ENCODE measurements at places on chromosomes 4 and X. TPM values are rescaled to one million over a fixed set of nuclear protein-coding genes. Genes with fewer than 3 reads are reported as not detected.

Gene DUSP21
- not detected for polyA plus RNA-seq

Gene ZFYVE28
- polyA plus RNA-seq = 1.0 TPM

Gene SLC25A31
- polyA plus RNA-seq = not detected

Gene PDCL2
- polyA plus RNA-seq = not detected

Gene FAM47A
- not detected for polyA plus RNA-seq

Gene P2RY8
- polyA plus RNA-seq = 206 TPM

Gene ABCD1
- polyA plus RNA-seq = 3.6 TPM

All from IgD-negative memory B cell (primary cell).